ENCODE measurements at places on chromosomes 3 and 15.

- no peak for DNase-seq
Observed at GRCh38 chr3:101725194-101725889, 928 bp downstream of the CEP97 start.

DNA sequence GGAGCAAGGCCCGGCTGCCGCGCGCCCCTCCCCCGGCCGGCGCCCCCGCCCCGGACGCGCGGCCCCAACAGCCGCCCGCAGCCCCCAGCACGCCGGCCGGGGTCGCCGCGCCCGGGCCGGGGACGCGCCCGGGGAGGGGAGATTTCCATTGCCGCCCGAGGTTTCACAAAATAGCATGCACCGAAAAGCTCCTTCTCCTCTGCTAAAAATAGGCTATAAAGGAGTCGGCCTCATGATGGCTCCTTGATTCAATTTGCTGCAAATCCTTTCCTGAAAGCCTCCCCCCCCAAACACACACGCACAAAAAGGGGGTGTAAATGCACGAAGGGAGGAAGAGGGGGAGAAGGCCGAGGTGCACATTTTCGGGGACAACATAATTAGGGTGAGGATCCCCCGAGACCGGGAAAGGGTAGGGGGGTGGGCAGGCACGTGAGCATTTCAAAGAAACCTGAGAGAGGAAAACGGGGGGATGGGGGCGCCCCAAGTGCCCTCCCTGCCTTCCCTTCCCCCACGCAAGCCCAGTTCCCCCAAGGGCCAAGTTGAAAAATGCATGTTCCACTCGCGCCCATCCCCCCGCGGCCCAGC, 734 bp downstream of the TBL1XR1 start:
- peak; percentile 11 for DNase-seq

- DNase-seq: no peak
Observed at GRCh38 chr15:74136540-74136813, 6.1 kb downstream of the ISLR2 start.

GRCh38 chr3:63911509-63911872, 692 bp downstream of the SCAANT1 start:
- no peak for DNase-seq

DNA sequence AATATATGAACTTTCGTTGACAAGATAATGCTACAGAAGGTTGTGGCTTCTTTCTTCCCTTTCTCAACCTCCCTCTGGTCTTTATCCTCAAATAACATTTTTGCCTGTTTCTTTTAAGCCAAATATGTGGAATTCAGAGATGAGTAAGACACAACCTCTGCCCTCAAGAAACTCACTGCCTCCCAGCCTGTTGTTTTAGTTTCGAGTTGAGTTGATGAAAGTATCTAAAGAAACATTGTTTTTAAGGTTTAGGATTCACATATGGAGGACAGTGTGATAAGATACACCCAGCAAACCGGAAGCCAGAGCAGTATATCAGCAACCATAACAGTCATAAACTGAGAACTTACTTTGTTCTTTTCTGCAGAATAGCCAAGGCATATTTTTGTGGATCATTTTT, 218.6 kb downstream of the THSD4 start:
- no peak for DNase-seq

DNA sequence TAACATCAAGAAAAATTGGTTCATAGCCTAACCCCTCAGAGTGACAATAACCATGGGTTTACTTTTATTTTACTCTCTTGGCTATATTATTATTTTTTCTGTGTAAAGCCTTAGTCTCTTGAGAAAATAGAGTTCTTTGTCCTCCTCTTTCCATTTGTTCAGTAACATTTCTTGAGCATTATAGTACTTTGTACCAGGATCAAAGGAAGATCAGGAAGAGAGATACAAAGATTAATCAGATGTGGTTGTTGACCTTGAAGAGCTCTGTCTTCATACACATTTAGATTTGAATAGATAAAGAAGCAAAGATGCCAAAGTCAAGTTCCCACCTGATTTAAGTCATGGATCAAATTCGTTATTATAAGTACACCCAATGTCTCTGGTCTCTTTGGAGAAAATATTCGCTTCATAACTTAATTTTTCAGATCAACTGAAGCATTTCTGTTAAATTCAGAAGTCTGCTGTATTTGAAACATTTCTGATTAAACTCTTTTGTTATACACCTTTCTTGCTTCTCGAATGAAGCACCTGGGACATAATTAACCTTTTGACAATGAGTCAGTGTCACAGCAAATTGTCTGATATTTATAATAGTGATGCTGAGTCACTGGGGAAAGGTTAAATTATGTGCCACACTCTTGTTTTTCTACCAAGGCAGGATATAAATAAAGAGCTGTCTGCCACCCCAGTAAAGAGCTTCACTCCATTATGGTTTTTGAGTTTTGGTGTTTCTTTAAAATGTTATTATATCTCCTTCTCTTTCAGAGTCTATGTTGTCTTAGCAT, 100.2 kb downstream of the GHSR start:
- DNase-seq: no peak

DNA sequence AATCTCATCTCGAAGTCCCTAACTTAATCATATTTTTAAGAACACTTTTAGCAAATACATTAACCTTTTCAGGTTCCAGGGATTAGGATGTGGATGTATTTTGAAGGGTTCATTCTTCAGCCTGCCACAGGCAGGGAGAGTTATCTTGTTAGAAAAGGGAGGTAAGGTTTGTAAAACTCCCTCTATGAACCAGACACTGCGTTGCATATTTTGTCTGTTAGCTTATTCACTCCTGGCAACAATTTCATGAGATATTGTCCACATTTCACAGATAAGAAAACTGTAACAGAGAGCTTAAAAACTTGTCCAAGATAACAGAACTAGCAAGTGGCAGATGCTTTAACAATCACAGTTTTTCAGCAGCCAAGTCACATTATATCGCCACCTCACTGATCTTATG, 155.4 kb downstream of the DIPK2A start:
- no peak for DNase-seq

DNA sequence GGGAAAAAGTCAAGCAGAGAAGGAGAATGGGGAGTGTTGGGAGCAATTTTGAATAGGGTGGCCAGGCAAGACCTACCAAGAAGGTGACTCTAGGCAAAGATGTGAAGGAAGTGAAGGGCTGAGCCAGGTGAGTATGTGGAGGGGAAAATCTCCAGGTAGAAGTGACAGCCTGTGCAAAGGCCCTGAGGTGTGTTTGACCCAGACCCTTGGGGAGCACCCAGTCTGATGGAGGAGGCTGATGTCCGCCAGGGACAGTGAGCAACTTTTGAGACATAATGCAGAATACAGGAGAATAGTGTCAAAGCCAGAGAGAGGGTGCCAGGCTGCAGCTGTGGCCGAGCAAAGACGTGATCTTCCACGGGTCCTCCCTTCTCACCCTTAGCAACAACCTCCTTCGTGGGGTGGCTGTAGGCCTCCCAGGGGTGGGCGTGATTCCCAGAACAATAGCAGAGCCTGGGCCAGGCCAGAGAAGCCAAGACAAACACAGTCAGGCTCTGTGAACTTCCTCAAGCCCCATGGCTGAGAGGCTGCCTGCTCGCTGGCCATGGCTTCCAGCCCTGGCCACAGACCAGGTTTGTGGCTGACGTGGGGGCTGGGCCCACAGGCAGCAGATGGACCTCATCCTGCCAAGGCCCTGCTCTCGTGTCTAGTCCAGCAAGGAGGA, 58.1 kb downstream of the SLC6A6 start:
- no peak for DNase-seq

GRCh38 chr15:61784734-61785133, 275.5 kb downstream of the VPS13C start:
- DNase-seq: no peak

DNA sequence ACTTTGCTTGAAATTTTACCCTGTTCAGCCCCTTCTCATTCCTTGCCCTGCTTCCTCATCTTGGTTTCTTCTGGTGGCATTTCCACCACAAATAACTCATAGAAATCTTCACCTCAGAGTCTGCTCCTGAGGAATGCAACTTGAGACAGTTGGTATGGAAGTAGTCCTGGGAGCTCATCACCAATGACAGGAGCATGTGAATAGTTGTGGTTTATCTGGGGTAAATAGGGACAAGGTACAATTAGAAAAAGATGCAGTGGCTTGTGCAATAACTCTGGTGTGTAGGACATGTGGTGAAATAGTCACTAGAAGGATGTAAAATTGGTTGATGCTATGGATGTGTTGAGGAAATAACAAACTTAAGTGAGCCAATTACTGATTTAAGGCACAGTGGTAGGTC, 72.7 kb upstream of the CHRNA7 start:
- no peak for DNase-seq

DNA sequence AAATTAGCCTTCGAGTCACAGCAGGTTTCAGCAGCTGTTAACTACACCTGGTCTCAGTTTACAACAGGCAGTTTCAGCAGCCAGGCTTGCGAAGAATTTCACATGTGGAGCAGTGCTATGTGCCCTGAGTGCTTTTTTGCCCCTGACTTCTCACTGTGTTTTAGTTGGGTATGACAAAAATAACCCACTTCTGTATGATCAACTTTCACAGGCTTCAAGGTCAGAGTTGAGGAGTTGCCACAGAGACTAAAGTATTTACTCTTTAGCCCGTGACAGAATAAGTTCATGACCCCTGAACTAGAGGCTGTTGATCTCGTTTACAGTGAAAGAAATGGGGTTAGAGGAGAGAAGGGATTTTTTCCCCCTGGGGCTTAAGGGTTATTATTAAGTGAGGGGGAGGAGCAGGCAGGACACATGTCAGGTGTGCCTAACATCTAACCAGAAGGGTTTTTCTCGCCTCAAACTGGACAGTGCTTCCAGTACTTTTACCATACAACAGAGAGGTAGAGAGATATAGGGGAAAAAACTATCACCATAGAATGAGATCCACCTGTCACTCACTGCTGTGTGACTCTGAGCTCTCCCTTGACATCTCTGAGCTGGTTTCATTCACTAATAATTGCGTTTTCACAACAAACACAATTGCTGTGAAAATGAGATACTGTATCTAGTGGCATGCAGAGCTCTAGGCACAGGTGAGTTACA, 14.0 kb upstream of the TOPBP1 start:
- DNase-seq: no peak

DNA sequence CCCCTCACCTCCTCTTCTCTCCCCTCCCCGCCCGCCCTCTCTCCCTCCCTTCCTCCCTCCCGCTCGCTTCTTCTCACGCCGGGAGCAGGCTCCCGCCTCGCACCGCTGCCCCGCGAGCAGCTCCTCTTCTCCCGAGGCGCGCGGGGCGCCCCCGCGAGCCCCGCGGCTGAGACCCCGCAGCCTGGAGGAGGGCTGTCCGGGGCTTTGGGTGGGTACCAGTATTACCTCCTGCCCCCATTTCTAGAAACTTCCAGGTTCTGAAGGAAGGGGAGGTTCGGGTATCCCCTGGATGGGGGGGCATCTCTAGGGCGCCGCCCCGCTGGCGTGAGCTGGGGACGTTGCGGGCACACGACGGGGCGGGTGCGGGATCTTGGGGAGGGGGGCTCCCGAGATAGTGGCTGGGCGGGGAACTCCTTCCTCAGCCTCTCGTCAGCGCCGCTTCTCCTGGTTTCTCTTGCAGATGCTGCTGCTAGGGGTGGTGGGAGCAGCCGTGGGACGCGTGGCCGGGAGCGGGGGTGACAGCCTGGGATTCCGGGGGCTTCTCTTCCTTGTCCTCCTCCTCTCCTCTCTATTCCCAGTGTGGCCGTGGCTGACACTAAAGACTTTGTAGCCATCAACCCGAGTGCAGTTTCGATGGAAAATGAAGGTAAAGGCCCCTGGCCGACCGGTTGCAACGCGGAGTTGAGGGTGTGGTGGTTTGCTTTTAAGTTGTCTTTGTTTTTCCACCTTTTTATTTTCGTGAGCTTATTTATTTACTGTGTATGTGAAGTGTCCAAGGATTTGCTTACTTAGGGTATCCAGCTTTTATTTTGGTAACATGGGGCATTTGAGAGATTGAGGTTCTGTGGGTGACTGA, 474 bp downstream of the ATP2C1 start:
- DNase-seq: peak; percentile 62

DNA sequence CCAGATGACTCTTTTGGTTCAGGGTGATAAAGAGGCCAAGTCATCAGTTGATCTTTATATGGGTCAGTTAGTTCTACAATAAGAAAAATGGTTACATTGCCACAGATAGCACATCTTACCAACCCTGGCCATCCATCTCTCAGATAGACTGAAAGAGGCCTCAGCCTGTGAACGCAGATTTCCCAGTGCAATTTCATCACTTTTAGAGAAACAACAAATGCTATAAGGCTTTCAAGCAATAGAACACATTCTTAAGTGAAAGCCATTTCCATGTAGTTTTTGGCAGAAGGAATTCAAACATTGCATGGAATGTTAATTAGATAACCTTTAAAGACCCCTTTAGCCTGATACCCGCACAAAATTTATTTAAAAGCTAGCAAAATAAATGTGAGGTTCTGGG, 200.6 kb upstream of the ZBTB20 start:
- no peak for DNase-seq

GRCh38 chr3:20569310-20569709, 383.3 kb upstream of the SGO1 start:
- no peak for DNase-seq

GRCh38 chr3:81197386-81197785, 564.1 kb downstream of the GBE1 start:
- no peak for DNase-seq

Data from CD8-positive, alpha-beta memory T cell (primary cell).